ENCODE measurements at places on chromosomes 11 and 22.

- no peak for DNase-seq
Measured at GRCh38 chr11:65896034-65896999, 3.9 kb downstream of the FOSL1 start.

DNA sequence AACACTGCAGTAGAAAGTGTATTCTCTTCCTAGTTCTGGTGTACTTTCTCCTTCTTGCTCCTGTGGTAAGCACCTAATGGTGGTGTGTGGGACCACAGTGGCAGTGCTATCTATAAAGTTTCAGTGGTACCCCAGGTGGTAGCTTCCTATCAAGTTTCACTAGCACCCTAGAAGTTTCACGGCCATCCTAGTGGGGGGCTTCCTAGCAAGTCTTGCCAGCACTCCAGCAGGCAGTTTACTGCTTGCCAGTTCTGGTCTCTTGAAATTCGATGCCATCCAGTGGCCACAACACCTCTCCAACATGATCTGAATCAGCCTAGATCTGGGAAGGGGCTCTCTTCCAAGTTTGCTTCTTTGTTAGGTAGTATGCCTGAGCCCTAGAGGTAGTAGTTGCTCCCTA is 229.6 kb downstream of the SWAP70 start:
- DNase-seq = no peak

DNA sequence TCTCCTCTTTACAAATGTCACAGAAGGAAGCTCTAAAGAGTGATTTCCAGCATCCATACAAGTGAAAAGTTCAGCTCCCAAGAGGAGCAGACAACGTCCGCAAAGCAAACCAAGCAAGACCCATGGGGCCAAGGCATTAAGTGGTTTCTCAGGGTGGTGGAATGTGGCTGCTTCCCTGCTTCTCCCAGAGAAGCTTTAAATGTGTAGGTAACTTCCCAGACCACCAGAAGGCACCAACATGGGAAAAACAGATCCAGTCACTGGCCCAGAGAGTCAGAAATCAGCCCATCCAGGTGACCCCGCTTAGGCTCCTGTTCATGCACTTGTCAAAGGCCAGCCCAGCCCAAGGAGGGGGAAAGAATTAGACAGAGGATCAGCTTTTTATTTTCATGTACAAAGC is 13.3 kb upstream of the PHF21A start:
- no peak for DNase-seq

DNA sequence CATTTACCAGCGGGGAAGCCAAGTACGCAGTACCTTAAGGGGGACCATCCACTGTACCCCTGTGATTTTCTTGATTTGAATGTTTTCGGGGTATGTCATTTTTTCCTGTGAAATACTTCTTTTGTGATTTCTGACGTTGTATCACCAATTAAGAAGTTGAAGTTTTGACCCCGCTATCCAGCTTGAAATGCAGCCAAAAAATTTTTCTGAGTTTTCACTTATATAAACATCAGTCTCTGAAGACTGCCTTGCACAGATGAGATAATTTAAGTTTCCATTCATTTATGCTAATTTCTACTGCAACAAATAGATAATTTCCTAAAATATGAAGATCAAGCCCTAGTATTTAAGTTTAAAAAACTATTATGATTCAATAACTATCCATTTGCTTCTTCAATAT is 20.0 kb downstream of the CTSC start:
- DNase-seq = no peak

DNA sequence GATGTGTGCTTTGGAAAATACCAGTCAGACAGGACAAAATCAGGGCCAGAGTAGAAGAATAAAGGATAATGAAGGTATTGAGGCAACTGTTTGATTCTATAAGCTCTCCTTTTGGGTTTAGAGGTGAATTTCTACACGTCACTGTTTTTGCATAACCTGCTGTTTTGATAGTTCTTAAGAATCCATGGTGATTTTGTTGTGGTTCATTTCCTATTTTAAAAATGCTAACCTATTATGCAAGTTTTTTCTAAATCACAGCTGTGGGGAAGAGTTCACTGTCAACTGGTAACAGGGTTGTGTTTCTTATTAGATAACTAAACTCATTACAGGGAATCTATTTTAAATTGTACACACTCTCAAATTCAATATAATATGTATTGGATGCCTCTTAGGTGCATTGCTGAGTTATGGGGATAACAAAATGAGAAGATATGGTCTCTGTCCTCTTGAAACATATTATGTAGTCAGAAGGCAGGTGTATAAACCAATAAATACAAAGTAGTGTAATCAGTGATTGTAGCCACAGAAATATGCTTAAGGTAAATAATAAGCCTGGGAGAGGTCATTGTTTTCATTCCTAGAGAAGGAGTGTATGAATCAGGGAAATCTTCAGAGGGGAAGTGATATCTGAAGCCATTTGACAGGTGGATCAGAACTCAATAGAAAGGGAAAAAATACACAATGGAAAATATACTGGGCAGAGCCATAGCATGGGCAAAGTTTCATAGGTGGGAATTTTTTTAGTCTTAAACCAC is 192.5 kb downstream of the FAT3 start:
- no peak for DNase-seq

All from stimulated activated CD4-positive, alpha-beta T cell treated with anti-CD3 and anti-CD28 coated beads, Interleukin-4, amount 100 ng/mL, for 4 hours (primary cell).